ENCODE measurements at places on chromosomes 2 and 18. TPM values are rescaled to one million over a fixed set of nuclear protein-coding genes. Genes with fewer than 3 reads are reported as not detected.
A peak's percentile ranks its signal among the peaks of the same experiment; 100 is the strongest.

- DNase-seq = no peak
Observed at GRCh38 chr2:207926133-207926988, 99.0 kb downstream of the PLEKHM3 start.

DNA sequence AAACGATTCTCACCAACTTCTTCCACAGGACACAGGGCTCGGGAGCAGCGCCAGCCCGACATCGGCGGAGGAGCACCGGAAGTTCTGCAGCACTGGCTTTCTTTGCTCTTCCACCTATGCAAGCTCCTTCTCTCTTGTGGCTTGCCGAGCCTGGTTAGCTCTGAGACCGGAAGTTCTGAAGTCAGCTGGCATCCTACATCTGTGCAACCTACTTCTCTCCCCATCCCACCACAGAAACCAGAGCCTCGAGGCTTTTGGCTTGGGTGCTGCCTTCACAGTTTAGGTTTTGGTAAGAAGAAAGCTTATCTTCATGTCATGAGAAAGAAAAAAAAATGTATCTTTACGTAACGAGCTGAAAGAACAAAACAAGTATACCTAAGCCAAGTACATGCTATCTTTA is 111.7 kb downstream of the ANKRD44 start:
- DNase-seq = no peak

DNA sequence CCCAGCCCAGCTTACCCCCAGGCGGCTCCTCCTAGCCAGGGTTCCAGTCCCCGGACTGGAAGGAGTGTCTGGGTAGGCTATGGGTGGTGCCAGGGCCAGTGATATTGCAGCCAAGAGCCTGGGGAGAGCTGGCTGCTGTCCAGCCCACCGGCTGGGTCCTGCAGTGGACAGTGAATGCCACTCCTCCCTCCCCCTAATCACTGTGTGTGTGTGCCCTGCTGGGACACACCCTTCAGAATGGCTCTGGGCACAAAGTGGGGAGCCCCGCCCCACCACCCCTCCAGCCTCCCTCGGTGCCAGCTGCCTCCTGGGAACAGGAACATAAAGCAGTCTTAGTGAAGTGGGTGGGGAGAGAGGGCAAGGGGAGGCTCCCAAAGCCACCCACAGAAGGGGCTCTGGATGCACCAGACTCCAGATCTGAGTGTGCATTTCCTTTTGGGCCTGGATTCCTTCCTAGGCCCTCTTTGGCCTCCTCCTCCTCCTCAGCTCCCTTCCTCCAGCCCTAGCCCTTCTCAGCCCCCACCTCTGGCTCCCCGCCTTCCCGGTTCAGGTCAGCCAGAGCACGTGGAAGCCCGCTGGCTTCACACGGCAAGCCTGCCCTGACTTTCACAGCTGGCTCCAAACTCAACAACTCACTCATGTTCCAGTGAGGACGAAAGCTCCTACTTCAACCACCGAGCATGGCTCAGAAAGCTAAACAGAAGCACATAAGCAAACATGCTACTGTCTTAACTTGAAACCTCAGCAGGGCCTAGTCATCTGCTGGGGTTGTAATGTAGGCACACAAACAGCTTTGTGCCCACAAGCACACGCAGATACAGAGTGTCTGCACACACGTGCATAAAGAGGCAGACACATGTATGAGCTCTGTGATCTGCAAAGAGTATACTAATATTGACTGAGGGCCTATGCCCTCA is 209.2 kb upstream of the SMAD2 start:
- DNase-seq = no peak

- no peak for DNase-seq
Observed at GRCh38 chr2:53129851-53130250, 637.8 kb upstream of the CHAC2 start.

- no peak for DNase-seq
Observed at GRCh38 chr2:105239924-105240323, 1.6 kb upstream of the GPR45 start.

- DNase-seq = no peak
Observed at GRCh38 chr2:37671009-37671815, at the start of gene CDC42EP3. CDC42EP3 (minus strand) TSS chr2:37671642; CDS start chr2:37646587, 25,055 bp downstream.

DNA sequence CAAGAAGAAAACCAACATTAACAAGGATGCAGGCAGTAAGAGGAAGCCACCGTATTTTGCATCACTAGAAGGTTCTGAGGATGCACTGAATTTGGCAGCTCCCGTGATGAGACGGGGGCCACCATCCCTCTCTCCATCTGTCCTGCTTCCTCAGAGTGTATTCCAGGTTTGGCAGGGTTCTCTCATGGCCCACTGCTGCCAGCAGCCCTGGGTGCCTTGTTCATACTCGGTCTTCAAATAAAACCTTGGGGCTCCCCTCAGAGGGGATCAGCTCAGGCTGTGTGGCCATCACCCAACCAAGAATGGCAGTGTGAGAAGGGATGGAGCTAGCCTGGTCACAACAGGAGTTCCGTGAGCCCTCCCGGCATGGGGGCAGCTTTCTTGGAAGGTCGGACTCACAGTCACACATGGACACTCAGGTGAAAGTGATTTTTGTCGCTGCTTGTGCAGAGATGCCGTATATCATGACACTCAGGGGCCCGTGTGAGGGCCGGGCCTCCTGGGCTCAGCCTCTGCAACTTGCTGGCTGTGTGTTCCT is 12.8 kb upstream of the MBP start:
- no peak for DNase-seq

- DNase-seq = no peak
Observed at GRCh38 chr18:46366201-46366600, 262.0 kb downstream of the HAUS1 start.

DNA sequence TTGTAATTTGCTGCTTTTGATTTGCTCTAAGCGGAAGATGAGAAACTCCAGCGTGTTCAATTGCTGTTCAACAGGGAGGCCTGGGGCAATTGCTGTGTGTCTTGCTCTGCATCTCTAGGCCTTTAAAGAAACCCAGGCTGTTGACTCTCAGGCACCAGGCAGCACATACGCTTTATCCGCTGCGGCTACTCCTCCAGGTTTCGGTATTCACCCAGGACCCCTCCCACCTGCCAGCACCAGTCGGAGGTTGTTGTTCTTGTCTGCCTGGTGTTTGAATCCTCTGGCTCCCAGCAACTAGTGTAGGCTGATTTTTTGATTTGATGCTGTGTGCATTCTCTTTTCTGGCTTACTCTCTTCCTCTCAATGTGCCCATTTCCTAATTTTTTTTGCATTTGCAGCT is 383.1 kb downstream of the TSN start:
- no peak for DNase-seq

DNA sequence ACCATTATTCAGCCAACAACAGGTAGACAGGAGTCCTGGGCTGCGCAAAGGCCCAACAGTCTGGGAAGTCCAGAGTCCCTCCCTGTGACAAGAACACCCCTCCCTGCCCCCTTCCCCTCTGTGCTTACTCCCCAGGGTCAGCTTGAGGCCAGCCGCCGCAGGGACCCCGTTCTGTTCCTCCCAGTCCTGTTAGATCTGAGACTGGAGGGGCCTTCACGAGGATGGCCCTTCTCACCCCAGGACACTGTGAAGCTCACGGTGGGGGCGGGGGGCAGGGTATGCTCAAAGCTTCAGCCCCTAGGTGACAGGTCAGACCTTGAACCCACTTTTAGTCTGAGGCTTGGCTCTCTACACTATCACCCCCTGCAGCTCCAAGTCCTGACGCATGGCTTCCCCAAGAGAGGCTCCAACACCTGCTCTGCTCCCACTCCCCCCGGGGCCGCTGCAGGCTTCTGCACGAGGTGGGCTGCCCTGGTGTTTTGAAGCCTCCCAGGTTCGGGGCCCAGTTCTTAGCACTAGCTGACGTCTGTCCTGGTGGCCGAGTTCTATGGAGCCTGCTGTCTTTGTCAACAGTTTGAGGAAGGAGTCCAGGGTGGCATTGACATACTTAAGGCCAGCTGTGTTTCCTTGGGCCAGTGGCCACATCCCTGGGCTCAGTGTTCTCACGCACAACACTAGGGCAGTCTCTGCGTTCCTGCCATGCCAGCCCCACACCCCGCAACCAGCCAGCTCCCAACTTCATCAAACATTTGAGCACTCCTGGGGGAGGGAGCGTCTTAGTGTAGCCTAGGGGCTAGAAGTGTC is 37.2 kb upstream of the HPCAL1 start:
- peak; percentile 0 for DNase-seq

GRCh38 chr2:8103085-8103708 is 578.7 kb upstream of the ID2 start:
- DNase-seq = no peak

- no peak for DNase-seq
Observed at GRCh38 chr2:26710743-26711456, 18.4 kb downstream of the KCNK3 start.

- DNase-seq = no peak
Observed at GRCh38 chr2:172613040-172613439, 57.1 kb downstream of the PDK1 start.

- DNase-seq = no peak
Observed at GRCh38 chr2:139083121-139083520, 302.9 kb upstream of the NXPH2 start.

DNA sequence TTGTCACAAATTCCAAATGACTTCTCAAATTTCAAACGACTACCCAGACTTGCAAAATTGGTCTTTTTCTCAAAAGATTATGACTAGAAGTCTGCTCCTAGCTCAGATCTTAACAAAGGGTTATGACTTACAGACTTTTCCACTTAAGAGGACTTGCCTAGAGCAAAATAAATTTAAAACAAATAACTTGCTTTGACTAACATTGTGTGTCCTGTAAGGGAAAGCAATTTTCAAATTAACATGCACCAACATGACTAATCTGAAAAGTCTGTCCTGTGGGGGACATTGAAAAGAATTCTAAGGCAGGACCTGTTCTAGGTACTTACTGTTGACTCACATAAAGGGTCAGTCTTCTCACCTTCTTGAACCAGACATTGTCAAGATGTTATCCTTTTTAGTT is 53.5 kb upstream of the TMEM200C start:
- no peak for DNase-seq

- no peak for DNase-seq
Observed at GRCh38 chr2:97719362-97720155, 6.2 kb downstream of the ZAP70 start.

DNA sequence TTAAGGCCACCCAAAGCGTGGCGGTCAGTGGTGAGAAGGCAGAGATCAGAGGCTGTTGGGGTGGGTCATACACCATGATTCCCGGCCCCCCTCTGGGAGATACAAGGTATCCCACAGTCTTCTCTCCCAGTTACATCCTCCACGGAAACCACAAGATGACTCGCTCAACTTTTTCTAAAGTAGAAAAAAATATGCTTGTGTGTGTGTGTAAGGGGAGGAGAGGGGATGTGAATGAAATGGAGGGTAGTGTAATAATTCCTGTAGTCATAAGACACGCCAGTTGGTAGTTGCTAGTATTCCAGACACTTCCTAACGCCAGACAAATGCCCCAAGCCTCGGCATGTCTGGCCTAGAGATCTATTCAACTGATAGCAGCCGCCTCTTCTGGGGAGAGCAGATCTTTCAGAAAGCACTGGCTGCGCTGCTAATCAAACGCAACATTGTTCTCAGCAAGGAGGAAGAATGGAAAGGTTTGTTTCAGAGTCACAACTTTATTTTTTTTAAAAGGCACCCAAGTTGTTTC is 143.5 kb downstream of the TGIF1 start:
- no peak for DNase-seq

DNA sequence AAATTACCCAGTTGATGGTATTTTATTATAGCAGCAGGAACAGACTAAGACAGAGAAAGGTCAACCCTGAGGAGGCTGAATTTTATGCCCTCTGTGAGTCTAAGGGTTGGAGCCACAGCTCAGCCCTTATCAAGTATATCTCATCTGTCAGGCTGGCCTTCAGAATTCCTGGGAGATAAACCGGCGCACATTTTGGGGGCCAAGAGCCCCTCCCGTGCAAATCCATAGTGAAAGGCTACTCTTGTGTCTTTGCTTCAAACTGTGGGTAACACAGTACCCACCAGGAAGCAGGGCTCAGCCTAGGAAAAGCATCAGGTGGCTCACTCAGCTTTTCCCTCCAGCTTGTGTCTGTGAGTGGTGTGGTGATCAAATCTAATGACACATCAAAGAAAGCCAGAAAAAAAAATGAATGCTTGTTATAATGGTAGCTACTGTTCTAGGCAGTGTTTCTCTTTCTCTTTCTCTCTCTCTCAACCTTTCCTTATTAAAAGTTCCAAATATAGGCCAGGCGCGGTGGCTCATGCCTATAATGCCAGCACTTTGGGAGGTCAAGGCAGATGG is 25.0 kb upstream of the ASXL2 start:
- no peak for DNase-seq

DNA sequence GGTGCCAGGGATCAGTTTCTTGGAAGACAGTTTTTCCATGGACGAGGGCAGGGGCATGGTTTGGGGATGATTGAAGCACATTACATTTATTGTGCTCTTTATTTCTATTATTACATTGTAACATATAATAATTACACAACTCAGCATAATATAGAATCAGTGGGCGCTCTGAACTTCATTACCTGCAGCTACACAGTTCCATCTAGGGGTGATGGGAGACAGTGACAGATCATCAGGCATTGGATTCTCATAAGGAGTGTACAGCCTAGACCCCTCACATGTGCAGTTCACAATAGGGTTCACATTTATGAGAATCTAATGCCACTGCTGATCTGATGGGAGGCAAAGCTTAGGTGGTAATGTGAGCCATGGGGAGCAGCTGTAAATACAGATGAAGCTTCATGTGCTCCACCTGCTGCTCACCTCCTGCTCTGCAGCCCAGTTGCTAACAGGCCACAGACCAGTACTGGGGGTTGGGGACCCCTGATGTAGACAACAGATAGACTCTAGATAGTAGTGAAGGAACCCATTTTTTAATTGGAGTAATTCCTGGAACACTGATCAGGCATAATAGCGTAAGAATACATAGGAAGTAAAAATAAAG is 41.5 kb upstream of the MC4R start:
- DNase-seq = no peak

DNA sequence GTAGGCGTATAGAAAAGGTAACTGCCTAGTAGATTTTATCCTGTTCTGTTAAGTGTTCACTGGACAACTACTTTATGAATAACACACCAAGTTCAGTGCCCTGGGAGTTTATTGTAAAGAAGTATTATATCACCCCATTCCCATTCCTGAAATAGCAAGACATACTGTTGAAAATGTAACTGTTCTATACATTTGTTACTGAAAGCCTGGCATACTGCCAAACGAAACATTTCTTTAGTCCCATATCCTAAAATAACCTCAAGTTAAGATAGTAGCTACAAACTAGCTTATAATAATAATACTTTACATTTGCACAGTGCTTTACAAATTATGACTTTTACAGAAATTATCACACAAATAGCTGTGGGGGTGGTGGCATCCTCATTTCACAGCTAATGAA is 25.1 kb downstream of the SPDYA start:
- no peak for DNase-seq

Gene NETO1
- total RNA-seq = 0.84 TPM

Gene USP37
- total RNA-seq = 15.3 TPM

Gene SPR
- 49.0 TPM for total RNA-seq

Gene MDH1B
- total RNA-seq = 0.63 TPM

Gene CDH7
- not detected for total RNA-seq

Gene ATP6V1B1
- total RNA-seq = 3.6 TPM

Gene FBXO36
- 3.0 TPM for total RNA-seq

Gene STEAP3
- 18.9 TPM for total RNA-seq

Gene TMEM247
- total RNA-seq = not detected

Gene EPB41L3
- 319 TPM for total RNA-seq

Gene TACR1
- 0.37 TPM for total RNA-seq

Data from omental fat pad (tissue), 4 donors.